Right renal cortex interstitium (tissue), 3 donors: ENCODE measurements at places on chromosomes 7 and 10. TPM values are rescaled to one million over a fixed set of nuclear protein-coding genes. Genes with fewer than 3 reads are reported as not detected.

The C10orf62 gene
- 0.35 TPM for polyA plus RNA-seq

The OR6V1 gene
- polyA plus RNA-seq: not detected

The LDB1 gene
- polyA plus RNA-seq: 110 TPM

The TRIM50 gene
- polyA plus RNA-seq: 0.21 TPM

The GBF1 gene
- polyA plus RNA-seq: 40.5 TPM

The MMP21 gene
- 0.18 TPM for polyA plus RNA-seq

The CUZD1 gene
- 2.3 TPM for polyA plus RNA-seq

The SSC4D gene
- polyA plus RNA-seq: 3.1 TPM

The CYP26C1 gene
- polyA plus RNA-seq: 0.04 TPM

The TMEM178B gene
- polyA plus RNA-seq: 0.32 TPM
